Activated CD4-positive, alpha-beta T cell treated with anti-CD3 and anti-CD28 coated beads, Interleukin-2, Interleukin-6, amounts not matched to agents 100 ng/mL and 50 ng/mL, durations not matched to agents 16 hours and 8 hours (primary cell): ENCODE measurements at places on chromosomes 12 and 14.

DNA sequence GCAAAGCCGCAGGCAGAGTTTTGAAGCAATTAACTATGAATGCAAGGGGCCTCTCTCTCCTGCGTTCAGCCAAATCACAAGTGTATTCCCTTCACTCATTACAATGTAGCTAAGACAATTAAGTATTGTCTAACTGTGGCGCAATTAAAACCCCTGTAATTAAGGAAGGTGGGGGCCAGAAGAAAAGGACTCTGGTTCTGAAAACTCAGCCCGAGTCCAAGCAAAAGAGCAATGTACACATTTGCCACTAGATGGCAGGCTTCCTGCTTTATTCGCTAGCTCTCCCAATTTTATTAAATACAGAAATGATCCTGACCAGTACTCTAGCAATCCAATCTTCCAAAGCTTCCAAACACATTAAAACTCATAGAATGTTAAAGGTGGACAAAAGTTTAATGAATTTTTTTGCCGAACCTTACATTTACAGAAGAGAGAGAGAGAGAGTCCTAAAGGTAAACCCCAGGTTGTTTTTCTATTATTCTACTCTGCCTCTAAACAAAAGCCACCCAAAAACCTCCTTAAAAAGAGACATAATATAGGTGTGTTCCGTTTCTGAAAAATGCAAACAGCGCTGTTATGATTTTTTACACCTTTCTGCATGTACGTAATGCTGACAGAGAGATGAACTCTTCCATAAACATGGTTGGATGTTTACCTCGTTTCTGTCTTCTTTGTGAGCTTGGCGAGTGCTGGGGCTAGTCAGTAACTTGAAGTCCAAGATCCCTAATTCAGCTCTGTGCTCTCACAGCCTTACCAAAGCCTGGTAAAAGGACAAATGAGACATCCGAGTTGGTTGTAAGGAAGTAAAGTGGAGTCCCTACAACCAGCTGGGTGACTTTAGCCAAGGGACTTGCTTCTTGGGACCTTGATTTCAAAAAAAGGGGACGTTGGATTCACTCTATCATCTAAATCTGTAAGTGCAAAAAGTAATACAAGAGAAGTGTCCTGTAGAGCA is 50.9 kb upstream of the VASH1 start:
- DNase-seq, result peak; percentile 29

DNA sequence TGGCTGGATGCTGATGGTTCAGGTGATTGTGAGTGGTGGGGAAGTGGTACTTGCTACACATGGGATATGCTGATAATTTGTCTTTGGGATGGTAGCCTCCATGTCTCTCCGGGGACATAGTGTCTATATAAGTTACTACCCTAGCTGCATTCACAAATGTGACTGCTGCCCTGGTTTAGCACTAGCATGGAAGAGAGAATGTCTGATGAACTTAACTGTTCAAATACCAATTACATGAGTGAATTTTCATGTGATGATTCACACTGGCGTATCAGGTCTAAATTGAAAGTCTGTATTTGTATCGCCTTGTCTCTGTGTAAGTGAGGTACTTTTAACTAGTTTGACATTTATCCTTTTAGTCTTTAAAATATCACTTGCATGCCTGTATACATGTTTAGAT is 34.4 kb downstream of the ATF7IP start:
- DNase-seq, result peak; percentile 52

DNA sequence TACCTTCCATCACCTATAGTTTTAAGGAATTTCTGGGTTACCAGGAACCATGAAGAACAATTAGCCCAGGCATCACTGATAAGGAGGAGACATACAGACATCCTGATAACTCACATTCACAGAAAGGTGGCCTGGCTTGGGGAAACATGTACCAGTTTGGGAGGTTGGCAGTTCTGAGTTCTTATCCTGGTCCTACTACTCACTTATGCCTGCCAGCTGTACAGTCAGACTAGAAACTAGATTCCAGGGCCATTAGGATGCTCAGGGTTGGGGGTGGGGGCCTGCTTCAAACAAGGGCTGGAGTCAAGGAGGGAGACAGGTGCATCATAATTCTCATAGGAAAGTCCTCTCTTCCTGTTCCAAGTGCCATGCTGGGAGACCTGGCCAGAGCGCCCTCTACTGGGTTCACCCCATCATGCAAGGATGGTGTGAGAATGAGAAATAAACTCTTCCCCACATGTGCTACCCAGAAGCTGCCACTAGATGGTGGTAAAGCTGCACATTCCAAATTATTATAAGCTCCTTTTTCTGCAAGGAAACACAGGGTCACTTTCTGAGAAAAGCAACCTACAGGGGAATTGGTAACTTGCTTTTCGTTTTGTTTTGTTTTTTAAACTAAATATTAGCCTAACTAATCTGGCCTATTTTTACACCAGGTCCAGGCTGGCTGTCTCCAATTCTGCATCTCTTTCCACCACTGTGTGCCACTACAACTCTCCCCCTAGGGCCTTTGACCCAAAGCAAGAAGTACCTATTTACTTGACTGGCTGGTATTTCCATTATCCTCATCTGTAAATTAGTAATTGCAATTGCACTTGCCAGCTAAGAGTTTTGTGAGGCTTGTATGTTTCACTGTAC is 14.5 kb downstream of the OAS2 start:
- peak; percentile 73 for DNase-seq

- DNase-seq, result no peak
Observed at GRCh38 chr12:5661811-5662210, 229.9 kb downstream of the NTF3 start.

DNA sequence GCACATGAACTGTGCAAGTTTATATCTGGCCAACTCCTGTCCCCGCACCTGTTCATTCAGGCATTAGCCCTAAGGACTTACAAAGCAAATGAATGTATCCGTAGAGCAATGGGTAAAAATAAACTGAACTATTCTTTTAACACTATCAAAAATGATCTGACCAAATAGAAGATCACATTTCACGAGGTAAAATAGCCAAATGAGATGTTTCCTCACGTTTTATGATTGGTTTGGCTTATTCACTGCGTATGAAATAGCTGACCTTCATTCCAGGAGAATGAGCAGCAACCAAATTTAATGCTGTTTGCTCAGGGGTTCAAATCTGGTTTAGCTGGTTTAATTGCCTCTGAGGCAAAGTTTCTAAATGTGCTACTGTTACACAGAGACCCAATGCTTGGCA is 216.0 kb upstream of the EEA1 start:
- no peak for DNase-seq

DNA sequence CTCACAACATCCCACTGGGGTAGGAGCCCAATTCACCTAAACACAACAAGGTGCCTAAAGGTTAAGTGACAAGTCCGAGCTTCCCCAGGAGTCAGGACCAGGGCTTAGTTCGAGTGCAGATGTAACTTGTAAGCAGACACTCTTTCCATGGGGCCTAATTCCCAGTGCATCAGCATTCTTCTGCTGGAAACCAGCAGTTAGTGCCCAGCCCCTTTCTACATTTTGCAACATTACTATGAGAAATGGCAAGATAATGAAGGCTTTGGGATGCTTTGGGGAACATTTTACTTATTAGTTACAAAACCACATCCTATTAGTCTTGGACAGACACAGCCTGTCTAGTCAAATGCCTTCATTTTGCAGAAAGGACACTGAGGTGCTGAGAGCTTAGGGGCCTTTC is 179.8 kb downstream of the CALM1 start:
- no peak for DNase-seq

- no peak for DNase-seq
Observed at GRCh38 chr12:40515041-40515816, 177.0 kb upstream of the CNTN1 start.

DNA sequence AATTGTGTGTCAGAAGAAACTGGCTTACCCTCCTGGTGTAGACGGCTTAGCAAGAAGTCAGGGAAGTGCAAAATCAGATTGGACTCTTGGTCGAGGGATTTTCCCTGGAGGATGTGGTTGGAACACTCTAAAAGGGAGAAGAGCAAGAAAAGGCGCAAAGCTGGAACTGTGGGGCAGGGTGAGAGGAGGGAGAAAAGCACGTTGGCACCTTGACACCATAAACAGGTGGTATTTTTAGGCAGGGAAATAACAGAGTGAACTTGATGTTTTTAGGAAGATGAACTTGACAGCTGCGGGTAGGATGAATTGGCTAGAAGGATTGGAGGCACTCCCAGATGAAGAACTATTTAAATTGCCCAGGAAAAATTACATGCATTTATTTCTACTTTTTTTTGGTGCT is 67.7 kb downstream of the HCAR2 start:
- DNase-seq, result no peak

DNA sequence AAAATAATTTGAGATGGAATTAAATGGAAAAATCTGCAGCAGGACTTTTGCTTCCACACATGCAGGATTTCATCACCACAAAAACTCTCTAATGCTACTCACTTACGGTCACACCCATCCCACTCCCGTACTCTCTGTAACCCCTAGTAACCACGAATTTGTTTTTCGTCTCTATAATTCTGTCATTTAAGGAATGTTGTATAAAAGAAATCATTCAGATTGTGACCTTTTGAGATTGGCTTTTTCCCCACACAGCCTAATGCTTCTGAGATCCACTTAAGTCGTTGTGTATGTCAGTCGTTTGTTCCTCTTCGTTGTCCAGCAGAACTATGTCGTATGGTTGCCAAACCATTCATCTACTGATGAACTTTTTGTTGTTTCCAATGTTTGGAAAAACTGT is 19.8 kb upstream of the PZP start:
- no peak for DNase-seq

DNA sequence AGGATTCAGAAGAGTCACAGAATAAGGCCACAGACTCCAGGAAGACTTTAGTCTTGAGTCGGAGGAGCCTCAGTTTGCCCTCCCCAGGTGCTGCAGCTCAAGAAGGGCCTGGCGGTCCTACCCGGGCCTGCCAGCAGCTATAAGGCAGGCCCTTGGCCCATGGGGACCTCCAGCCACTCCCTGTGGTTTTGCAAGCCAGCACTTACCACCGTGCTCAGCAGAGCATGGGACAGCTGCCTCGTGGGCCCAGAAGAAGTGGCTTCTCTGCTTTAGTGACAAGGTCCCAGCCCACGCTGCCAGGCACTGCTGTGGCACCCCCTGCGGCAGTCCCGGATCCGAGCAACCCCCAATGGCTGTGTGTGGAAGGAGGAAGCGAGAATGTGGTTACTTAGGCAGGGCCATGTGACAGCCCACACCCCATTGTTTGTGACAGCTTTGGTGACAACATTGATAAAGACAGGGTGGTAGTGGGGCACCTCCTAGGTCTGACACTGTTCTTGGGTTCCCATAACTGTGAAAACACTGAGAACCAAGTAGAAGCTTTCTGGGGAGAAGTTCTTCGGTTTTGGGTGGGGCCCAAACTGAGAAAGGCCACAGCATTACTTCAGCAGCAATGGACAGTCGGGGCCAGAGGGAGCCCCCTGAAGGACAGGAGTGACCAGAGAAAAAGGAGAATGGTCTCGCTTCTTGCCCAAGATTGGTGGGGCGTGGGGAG is at the start of gene SELPLG:
Gene SELPLG, minus strand, starts transcription at position 361 of the 715 bp plus-strand sequence. CDS start 9,587 bp downstream, outside the sequence.
- DNase-seq, result peak; percentile 94

GRCh38 chr12:95151821-95152220 is 65.4 kb downstream of the FGD6 start:
- DNase-seq, result no peak

- DNase-seq, result no peak
Observed at GRCh38 chr12:107864235-107864634, 89.7 kb downstream of the ASCL4 start.

- DNase-seq, result no peak
Observed at GRCh38 chr12:125218952-125219351, 153.7 kb downstream of the AACS start.

- DNase-seq, result no peak
Observed at GRCh38 chr12:59121451-59121850, 201.1 kb upstream of the LRIG3 start.

DNA sequence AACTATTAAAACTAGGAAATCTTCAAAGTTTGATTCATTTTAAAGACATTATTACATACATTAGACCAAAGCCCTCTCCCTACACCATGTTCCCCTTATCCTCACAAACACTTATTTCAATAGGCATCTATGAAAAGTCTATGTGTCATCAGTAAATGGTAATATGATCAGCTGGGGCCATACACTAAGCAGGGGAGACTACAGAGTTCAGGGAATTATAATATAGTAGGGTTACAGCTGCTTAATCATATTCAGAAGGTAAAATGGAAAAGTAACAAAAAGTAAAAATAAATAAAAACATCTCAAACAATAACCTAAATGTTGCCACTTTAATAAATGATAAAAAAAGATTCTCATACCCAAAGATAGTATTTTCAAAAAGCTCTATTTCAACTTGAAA is 29.1 kb downstream of the PAWR start:
- DNase-seq, result no peak

DNA sequence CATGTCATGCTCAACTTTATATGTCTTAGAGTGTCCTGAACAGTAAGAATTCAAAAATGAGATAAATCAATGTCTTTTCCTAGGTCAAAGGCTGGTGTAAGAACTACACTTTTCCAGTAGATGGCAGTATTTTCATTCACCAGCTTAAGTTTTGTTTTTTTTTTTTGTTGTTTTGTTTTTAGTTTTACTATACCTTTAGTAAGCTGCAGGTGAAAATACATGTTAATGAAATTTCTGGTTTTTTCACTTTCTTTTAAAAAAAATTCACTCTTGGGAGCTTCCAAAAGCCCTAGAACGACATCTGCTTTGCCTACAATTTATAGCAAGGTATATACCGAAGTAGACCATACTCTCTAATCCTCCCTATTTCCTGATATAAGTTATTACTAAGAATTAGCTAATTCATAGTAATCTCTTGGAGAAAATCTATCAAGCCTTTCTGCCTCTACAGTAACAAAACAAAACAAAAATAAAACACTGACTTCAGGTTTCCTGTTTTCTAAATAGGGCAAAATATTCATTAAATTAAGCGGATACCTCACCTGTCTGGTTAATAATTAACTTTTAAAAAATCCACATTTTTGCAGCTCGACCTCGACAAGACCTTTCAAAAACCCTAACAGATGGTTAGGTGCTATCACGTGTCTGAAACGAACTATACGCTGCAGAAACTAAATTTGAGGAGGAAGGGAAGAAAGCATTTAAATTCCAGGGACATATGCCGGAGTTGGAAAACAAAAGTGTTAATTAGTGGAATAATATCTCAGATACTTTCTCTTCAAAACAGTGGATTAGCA is 2.7 kb upstream of the SAMD4A start:
- peak; percentile 44 for DNase-seq

- no peak for DNase-seq
Observed at GRCh38 chr14:52716155-52716554, 9.2 kb downstream of the PSMC6 start.

- DNase-seq, result no peak
Observed at GRCh38 chr12:72267974-72268373, 4.2 kb upstream of the TRHDE start.

DNA sequence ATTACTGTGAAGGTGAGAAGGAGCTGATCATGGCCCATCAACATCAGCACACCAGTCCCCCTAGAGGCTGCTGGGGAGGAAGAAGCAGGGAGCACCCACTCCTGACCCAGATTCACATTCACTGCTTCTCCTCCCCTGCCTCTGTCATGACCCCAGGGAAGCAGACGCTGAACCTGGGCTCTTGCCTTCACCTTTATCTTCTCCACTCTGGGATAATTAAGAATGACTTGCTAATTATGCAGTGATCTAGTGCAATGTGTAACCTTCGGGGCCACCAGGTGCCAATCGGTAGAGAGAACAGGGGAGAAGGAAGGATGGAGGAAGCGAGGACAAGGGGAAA is 44.4 kb upstream of the IQSEC3 start:
- DNase-seq, result no peak
